ENCODE measurements at places on chromosomes 7 and 10.

DNA sequence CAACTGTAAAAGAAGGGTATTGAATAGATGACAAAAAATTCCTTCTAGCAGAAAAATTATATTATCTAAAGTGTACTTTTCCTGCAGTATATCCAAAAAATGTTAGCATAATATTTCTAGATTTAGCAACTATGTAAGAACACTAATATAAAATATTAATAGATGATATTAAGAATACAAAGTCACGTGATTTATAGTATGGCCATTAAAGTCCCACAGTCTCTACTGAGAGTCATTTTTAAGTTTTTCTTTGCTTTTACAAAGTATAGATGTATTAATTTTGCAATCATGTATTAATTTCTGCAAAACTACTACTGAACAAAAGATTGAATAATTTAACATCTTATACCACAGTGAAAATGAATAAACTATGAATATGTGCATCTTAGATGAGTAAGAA is 94.9 kb downstream of the ZWINT start:
- DNase-seq = no peak

DNA sequence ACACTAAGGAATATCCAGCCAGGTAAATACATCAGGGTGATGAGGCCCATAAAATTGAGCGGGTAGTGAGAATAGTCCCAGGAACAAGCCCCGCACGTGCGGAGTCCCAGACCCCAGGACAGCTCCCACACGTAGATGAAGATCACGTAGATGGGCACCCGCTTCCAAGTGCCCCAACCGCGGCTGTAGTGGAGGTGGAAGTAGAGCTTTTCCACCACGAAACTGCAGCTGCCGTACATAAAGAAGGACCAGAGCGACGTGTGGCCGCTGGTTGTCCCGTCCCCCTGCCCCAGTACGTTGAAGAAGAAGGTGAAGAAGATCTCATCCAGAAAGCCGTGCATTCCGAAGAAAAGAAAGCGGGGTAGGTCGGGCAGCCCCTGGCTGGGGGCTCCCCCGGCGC is 948 bp downstream of the TMEM229A start:
- DNase-seq = no peak

- DNase-seq = no peak
Observed at GRCh38 chr10:130898381-130898780, 413.1 kb downstream of the TCERG1L start.

DNA sequence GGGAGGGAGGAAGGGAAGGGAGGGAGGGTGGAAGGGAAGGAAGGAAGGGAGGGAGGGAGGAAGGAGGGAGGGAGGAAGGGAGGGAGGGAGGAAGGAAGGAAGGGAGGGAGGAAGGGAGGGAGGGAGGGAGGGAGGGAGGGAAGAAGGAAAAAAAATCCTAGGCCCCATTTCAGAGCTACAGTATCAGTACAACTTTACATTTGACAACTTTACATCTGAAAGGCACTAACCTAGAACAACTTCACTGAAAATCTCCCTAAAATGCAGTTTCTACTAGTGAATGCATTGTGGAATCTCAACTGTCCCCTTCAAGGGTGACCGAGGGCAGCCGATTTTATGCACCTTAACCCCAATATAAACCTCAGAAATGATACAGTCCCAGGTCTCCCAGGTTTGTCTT is 259.8 kb upstream of the GALNT17 start:
- no peak for DNase-seq

DNA sequence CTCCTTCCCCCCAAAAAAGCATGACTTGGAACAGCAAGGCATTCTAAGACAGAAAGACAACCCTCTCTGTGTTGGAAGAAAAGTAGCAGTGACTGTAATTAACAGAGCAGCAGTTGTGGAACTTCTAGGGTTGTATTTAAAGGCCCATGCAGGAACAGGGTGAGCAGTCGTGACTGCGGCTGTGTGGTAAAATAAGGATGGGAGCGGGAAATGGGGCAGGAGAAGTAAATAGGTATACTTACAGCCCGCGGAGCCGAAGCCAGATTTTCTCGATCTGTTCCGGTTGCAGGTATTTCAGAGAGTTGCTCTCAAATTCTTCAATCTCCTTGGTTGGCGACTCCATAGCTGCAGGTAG is 179 bp downstream of the PDE1C start:
- DNase-seq = no peak

- DNase-seq = peak; percentile 12
Observed at GRCh38 chr10:59709395-59710125, at the start of gene SLC16A9. Gene SLC16A9, minus strand, starts transcription at chr10:59709850. Its CDS starts 25,559 bp downstream, at chr10:59684291.

- no peak for DNase-seq
Observed at GRCh38 chr7:69256634-69257081, 341.6 kb upstream of the AUTS2 start.

DNA sequence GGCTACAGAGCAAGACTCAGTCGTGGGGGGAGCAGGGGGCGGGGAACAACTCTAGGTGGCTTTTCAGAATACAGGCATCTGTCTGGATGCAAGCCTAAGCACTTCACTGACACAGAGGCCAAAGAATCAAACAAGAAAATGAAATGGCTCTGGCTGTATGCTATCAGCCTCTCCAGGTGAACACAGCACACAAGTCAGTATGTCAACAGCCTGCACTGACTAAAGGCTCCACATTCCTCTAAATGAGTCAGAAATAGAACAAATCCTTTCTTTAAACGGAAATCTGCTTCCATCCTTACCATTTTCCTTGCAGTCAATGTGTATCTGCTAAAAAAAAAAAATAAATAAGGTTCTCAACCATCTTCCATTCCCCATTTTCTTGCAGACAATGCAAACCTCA is 88.3 kb downstream of the ARMH3 start:
- DNase-seq = no peak

- no peak for DNase-seq
Observed at GRCh38 chr7:146319629-146320028, 203.0 kb downstream of the CNTNAP2 start.

GRCh38 chr7:108592646-108593201 is 23.1 kb downstream of the DNAJB9 start:
- DNase-seq = no peak

DNA sequence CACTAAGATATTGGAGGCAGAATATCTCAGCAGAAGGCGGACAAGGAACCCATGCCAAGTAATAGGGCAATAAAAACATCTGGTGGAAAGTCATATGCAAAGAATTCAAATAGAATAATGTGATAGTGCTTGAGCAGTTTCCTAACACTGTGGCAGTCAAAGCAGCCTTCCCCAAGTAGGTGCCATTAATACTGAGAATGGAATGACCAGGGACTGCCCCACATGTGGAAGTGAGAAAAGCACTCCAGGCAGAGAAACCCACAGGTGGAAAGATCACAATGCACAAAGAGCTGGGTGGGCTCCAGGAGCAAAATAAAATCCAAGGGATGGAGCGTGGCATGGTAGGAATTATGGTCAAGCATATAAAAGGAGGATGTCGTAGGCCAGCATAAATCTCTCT is 64.4 kb upstream of the NME8 start:
- DNase-seq = no peak

DNA sequence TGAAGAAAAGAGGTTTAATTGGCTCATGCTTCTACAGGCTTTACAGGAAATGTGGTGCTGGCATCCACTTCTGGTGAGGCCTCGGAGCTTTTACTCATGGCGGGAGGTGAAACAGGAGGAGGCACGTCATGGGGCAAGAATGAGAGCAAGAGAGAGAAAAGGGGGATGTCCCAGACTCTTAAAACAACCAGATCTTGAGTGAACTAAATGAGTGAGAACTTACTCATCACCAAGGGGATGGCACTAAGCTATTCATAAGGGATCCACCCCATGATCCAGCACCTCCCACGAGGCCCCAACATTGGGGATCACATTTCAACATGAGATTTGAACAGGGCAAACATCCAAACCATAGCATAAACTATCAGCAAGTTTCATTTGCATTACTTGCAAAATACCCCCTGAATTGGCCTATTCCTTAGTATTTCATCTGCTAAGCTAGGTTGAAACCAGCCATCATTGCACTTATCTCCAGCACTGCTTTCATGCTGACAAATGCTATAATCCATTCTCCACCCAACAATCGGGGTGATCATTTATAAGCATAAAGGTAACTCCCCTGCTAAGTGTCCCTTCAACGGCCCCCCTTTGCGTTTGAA is 179.0 kb downstream of the NOC3L start:
- DNase-seq = peak; percentile 79

Measured in HS-27A (cell line).